ENCODE measurements at places on chromosomes 12 and 14.

DNA sequence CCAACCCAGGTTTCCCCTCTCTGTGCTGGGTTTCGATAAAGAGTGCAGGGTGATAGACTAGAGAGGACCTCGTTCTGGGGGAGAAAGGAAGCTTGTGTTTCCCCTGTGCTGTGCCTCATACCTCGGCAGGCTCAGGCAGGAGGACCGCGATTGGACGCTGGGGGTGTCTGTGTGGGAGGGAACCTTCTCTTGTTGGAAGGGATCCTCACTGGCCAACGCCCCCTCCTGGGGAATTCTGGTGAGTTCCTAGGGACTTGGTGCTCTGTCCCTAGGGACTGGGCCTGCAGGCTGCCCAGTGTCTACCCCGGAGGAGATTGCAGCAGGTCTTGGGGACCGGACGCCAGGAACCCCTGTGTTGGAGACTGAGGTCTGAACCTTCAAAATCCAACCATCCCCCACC lies 157.4 kb upstream of the PRMT8 start:
- DNase-seq = no peak

- DNase-seq = peak; percentile 65
Observed at GRCh38 chr12:121787063-121788025, 6.1 kb downstream of the RHOF start.

DNA sequence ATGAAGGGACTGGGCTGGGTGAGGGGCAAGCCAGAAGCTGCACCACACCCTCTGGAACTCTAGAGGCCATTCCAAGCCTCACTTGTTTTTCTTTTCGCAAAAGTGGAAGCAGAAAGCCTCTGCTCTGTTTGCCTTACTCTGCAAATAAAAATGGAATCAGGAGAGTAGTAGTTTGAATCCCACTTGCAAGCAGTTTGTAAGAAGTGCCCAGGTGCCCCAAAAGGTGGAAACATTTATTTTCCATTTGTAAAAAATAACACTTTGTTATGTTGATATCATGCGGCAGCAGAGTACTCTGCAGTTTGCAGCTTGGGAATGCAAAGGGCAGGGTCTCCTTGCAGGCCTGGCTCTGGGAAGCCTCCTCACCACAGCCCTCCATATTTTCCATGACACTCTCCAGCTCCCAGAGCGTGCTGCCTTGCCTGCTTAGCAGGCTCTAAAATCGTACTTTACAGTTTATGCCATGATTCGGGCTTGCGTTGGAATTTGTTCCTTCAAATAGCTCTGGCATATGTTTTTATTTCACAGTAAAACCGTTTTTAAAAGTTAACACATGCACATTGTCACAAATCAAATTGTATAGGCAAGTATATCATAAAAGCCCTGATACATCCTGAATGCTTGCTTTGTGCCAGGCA lies 20.0 kb downstream of the TUNAR start:
- no peak for DNase-seq

DNA sequence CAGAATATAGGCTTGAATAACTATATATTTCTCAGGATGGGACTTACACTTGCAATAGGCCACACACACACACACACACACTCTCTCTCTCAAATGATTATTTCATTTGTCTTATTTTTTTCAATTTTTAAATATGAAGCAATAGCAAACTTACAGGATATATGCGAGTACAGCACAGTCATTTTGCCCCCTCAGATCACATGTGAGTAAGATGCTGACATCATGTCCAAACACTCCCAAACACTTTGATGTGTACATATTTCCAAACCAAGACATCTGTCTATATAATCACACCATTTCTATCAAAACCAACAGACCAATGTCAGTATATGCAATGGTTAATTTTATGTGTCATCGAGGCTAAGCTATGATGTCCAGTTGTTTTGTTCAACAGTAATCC lies 1535.9 kb upstream of the FLRT2 start:
- DNase-seq = no peak

- DNase-seq = no peak
Observed at GRCh38 chr14:23162800-23163199, 20.7 kb downstream of the SLC7A8 start.

- DNase-seq = no peak
Observed at GRCh38 chr12:29288031-29288430, 92.9 kb downstream of the ERGIC2 start.

- DNase-seq = no peak
Observed at GRCh38 chr14:98501335-98501734, 770.7 kb downstream of the BCL11B start.

DNA sequence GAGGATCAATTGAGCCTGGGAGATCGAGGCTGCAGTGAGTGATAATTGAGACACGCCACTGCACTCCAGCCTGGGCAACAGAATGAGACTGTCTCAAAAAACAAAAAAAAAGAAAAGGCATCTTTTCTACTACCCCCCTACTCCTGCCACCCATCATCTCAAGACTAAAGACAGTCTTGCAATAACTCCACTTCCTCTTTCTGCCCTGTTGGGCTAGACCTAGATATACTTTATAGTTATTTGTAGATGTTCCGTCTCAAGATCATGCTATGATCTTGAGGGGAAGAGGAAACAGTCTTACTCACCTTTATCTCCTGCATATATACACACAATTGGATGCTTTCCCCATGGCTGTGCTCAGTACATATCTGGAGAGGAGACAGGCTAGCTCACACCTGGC lies 12.1 kb upstream of the ESPL1 start:
- DNase-seq = no peak

GRCh38 chr12:15220451-15220850 lies 766 bp downstream of the RERG start:
- no peak for DNase-seq

- DNase-seq = peak; percentile 19
Observed at GRCh38 chr14:55107766-55108554, 21.1 kb upstream of the LGALS3 start.

- no peak for DNase-seq
Observed at GRCh38 chr12:34404377-34405285, 382.3 kb downstream of the ALG10 start.

GRCh38 chr12:71303199-71303598 lies 136.4 kb upstream of the LGR5 start:
- no peak for DNase-seq

GRCh38 chr12:95633732-95634465 lies 82.6 kb upstream of the USP44 start:
- no peak for DNase-seq

DNA sequence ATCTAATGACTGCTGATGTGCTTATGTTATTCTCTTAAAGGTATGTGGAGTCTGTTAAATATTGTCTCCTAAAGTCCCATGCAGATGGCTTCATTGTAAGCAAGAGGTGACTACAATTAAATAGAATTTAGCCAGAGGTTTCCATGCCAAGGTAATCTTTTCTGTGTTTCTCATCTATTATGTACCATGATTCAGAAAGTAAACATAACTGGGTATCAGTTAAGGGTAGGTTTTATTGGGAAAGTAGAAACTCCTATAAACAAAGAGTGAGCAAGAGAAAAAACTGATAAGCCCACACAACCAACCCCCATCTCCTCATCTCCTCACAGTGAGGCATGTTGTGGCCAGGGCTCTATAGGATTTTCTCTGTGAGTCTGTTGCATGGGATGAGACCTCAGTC lies 611.7 kb downstream of the SNAPC1 start:
- DNase-seq = no peak

DNA sequence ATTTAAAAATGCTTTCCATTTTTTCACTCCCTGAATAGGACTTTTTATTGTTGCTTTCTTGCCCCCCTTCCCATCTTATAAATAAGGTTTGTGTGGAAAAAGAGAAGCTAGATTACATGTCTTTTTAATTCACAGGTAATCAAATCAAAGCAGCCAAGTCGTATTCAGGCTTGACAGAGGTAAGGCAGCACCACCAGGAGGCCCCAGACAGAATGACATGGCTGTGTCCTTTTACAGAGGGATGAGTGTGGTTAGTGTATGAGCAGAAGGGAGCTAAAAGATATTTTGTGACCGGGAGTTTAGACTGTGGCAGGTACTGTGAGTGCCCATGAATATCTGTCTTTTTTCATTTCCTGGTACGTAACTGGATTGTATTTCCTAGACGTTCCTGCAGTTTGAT lies 596.1 kb downstream of the ETNK1 start:
- no peak for DNase-seq

- no peak for DNase-seq
Observed at GRCh38 chr12:72063073-72063472, 124.4 kb downstream of the TPH2 start.

GRCh38 chr14:106304271-106304670 lies 777.9 kb downstream of the TMEM121 start:
- DNase-seq = no peak

DNA sequence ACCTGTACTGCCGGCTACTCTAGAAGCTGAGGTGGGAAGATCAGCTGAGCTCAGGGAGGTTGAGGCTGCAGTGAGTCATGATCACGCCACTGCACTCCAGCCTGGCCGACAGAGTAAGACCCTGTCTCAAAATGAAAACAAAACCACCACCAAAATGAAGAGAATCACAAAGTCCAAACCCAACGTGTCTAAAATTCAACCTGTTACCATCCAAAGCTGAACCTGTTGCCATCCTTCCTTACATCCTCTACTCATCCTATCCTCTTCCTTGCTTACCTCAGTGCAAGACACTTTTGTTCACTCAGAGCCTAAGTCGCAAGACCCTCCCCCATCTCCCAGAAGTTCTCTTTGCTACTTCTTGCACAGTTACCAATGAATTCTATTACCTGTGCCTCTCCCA lies 299.7 kb downstream of the ATP23 start:
- DNase-seq = no peak

DNA sequence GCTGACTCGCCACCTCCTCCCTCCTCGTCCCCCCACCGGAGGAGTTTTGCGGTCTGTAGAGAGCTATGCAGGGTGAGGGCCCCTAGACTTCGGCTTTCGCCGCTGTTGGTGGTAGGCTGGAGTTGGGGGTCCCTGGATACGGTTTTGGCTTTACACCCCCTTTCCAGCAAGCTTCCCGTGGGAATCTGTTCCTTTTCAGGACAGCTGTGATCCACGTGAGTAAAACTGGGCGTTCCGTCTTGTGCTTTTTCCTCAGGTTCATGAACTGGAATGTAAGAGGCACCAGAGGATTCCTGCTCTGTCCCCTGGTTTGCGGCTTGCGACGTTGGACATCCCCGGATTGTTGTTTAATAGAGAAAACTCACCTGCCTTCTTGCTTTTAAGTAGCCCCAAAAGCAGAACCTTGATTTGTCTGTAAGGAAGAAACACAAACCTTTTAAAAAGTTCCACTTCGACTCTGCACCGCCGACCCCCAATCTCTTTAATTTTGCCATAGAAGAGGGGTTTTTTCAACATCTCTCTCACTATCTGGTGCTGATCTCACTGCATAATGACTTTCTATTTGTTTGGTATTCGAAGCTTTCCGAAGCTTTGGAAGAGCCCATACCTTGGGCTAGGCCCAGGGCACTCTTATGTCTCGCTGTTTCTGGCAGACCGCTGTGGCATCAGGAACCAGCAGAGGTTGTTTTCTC lies 490 bp downstream of the PRORP start:
- no peak for DNase-seq

- DNase-seq = peak; percentile 34
Observed at GRCh38 chr14:96038920-96039632, at the start of gene C14orf132. C14orf132 (plus strand) TSS chr14:96039362; CDS start chr14:96039501, 139 bp downstream.

GRCh38 chr12:48982397-48983080 lies 4.4 kb downstream of the WNT1 start:
- DNase-seq = no peak

DNA sequence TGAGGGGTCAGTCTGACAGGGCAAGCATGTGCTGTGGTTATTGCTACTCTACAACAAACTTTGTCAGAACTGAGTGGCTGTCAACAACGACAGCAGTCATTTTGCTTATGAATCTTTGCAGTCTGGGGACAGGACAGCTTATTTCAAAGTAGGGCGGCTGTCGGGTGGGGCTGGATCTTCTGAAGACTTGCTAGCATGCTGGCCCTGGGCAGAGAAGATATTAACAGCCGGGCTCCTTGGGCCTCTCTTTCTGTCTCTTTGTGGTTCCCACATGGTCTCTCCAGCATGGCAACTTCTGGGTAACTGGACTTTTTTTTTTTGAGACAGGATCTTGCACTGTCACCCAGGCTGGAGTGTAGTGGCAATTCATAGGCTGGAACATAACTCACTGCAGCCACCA lies 33.9 kb upstream of the ALDH2 start:
- no peak for DNase-seq

DNA sequence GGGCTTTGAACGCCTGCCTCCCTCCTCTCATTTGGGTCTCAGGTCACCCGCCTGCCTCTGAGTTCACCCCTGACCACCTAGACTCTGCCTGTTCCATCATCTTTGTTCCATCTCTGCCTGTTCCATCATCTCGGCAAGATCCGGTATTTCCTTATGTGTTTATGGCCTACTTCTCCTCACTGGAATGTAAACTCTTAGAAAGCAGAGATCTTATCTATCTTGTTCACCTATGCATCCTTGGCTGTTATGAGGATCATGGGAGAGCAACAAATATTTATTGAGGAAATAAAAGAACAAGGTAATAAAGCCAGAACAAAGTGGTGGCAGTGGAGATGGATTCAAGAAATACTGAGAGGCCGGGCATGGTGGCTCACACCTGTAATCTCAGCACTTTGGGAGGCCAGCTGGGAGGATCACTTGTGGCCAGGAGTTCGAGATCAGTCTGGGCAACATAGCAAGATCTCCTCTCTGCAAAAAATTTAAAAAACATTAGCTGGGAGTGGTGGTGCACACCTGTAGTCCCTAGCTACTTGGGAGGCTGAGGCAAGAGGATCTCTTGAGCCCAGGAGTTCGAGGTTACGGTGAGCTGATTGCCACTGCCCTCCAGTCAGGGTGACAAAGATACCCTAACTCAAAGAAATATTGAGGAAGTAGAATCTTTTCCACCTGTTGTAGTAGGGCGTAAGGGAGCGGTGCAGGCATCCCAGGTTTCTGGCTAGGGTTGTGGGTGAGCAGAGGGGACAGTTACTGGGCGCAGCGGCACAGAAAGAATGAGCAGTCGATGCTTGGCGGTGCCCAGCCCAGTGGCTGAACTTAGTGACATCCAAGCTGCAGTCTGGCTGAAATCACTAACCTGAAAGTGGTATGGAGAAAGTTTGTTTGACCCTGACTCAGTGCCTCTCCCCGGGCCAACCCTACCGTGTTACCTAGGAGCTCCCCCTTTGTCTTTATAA lies 1.7 kb upstream of the KLC1 start:
- no peak for DNase-seq

DNA sequence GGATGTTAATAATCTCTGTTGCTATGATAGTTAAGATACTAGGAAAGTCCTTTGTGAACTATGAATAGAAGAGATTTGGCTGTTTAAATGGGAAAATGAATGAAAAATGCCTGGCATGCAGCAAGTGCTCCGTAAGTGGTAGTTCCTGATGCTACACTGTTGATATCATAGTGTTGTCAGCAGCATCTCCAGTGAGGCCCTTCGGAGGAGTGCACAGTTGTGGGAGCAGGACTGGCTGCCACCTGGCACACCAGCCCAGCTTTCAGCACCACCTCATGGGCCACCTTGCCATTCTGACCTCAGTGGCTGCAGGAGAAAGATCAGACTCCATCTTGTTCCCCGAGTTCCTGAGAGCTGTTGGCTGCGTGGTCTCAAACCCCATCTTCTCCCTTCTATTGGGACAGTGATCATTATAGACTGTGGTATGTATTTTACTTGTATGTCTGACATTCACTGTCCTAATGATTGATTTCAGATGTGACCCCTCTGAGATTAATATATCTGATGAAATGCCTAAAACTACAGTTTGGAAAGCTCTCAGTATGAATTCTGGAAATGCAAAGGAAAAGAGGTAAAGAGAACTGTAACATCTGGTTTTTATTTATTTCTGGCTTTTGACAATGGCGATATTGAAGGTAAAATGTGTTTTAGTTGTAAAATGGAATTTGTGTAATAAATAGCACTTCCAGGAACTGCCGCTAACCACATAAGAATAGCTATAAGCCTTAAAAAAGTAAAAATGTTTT lies 80.9 kb downstream of the SLC4A8 start:
- no peak for DNase-seq
